ENCODE measurements at places on chromosomes 16 and 17.

DNA sequence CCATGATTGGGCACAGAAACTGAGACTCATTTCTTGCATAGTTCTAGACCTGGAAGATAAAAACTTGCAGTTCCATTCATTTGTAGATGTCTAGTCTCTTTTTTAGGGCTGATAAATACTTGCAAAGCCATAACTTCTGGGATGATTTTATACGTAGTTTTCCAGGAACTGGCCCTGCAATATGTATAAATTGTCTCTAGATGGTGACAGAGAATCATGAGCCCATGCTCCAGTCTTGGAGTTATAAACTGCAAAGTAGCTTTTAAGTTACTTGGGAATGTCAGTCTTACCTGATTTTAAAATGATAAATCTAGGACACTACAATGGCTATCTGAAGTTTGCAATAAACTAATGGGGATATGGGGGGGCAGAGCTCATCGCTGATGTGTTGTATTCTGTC lies 3.0 kb upstream of the ADAMTS18 start:
- no peak for DNase-seq

- no peak for DNase-seq
Observed at GRCh38 chr16:67546761-67547422, 15.4 kb upstream of the CTCF start.

GRCh38 chr17:39009581-39010001 lies 42.4 kb upstream of the FBXO47 start:
- no peak for DNase-seq

GRCh38 chr16:24002619-24003018 lies 166.8 kb downstream of the PRKCB start:
- no peak for DNase-seq

DNA sequence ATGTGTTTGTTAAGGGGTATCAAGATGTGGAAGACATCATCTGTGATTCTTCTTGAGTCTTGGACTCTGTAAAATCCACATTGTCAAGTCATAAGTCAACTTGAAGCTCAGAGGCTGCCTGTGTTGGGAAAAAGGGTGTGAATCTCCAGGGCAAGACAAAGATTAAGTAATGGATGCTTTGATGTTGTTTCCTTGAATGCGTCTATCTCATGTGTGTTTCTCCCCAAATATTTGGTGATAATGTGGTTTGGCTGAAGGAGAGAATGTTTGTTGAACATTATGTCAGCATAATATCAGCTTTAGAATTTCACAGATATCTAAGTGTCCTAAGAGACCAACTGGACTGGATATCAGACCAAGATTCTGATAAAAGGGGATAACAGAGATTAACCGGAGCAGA lies 24.1 kb upstream of the KCNJ16 start:
- DNase-seq = no peak
